ENCODE measurements at places on chromosomes 6 and 20.

GRCh38 chr6:39247667-39248194, 18.5 kb upstream of the KCNK5 start:
- no peak for DNase-seq

DNA sequence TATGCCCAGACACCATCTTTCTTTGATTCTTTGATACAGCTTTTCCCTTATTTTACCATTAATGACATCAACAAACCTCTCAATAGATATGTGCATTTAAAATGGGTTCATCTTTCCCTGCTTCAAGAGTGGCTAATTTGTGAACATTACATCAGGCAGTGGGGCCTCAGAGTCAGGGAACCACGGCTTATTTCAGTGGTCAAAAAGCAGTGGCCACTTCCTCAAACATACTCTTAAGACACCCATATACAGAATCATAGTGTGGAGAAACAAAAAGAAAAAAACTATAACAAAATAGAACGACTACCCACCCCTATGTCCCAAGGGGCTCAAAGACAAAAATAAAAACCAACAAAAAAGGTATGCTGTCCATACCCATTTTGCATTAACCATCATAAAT, 12.9 kb downstream of the SALL4 start:
- DNase-seq = peak; percentile 29

DNA sequence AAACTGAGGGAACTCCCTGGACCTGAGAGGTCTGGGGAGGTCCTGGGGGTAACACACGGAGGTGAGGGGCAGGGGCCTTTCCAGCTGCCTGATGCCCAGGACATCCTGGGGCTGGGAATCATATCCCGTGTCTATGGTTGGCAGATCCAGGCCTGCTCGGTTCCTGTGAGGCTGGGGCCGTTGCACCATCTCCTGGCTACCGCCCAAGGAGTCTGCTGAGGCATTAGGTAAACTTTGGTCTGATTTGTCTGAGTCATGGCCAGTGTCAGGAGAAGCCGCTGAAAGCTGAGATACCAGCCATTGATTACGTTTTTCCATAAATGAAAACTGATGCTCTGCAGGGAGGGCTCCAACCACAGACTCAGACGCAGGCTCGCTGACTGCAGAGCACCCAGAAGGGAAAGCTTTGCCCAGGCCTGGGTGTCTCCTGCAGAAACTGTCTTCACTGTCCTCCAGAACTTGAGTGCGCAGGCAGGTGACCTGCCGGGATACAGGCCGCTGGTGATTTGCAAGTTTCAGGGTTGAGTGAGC, 14.2 kb downstream of the TRAF3IP2 start:
- DNase-seq = no peak

- no peak for DNase-seq
These were observed 6.1 kb upstream of the C6orf58 start for GRCh38 chr6:127570739-127571389.

GRCh38 chr6:143426026-143426425, 24.5 kb downstream of the ADAT2 start:
- DNase-seq = no peak

DNA sequence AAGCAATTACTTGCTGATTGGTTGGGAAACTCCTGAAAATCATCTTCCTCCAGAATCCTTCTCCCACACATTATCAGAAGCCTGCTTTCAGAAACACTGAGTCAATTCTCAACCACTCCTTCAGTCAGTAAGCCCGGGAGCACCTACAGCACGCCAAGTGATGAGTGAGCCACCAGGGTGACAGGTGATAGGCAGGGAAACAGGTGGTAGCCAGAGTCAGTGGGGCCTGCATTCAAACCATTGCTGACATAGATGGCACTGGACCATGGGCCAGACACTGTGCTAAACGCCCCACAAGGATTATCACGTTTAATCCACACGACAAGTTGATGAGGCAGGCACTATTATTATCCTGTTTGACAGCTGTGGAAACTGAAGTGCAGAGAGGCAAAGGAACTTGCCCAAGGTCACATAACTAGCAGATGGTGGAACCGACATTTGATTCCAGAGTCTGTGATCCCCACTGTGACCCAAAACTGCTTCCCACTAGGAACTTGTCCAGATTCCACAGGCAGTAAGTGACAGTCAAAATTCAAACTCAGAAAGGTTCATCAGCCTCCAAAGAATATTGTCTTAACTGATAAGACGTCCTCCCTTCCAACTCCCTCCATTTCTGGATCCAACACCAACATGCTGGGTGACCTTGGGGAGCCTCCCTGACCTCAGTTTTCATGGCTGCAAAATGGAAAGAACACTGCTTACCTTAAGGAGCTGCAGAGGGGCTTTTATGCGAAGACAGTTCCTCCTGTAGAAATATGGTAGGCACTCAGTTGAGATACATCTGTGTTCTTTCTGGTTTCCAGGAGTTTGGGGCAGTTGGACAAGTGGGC, 23.9 kb upstream of the TOP1 start:
- DNase-seq = no peak

- DNase-seq = no peak
These were observed 49.1 kb downstream of the ISM1 start for GRCh38 chr20:13270211-13270610.

GRCh38 chr6:1496836-1497760, 107.7 kb downstream of the FOXF2 start:
- DNase-seq = no peak

- DNase-seq = no peak
These were observed 22.4 kb upstream of the RALY start for GRCh38 chr20:33971147-33971975.

GRCh38 chr20:32162351-32162750, 45.2 kb downstream of the PLAGL2 start:
- no peak for DNase-seq

GRCh38 chr6:36248980-36249379, 20.9 kb upstream of the PNPLA1 start:
- no peak for DNase-seq

DNA sequence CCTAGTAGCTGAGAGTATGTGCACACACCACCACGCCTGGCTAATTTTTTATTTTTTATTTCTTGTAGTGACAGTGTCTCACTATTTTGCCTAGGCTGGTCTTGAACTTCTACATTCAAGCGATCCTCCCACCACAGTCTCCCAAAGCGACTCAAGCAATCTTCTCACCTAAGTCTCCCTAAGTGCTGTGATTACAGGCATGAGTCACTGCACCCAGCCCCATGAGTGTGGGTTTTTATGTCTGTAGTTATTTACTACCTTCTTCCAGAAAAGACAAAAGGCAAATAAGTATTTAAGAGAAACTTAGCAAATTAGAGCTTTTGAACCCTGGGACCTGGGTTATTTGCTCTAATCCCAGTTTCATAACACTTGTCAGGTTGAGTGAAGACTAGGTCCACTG, 92.3 kb upstream of the HCRTR2 start:
- no peak for DNase-seq

Measured in hematopoietic multipotent progenitor cell treated with erythropoietin and hydrocortisone succinate and interleukin-3 and kit ligand, for 4 days (in vitro differentiated cells).